ENCODE measurements at places on chromosomes 16 and 17.

DNA sequence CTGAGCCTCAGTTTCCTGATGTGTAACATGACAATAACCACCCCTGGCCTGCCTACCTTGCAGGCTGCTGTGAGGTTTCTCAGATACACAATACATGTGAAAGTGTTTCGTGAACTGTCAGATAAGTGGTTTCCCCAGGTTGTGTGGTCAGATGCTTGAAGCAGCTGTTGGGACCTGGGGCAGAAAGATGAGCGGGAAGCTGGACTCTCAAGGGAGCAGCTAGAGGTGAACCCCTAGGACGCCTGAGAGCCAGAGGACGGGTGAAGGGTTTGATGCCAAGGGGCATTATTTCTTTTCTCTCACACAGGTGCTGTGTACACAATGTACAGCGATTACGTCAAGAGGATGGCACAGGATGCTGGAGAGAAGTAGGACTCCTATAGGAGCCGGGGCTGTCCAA, 2.3 kb downstream of the HIGD1B start:
- DNase-seq: no peak

DNA sequence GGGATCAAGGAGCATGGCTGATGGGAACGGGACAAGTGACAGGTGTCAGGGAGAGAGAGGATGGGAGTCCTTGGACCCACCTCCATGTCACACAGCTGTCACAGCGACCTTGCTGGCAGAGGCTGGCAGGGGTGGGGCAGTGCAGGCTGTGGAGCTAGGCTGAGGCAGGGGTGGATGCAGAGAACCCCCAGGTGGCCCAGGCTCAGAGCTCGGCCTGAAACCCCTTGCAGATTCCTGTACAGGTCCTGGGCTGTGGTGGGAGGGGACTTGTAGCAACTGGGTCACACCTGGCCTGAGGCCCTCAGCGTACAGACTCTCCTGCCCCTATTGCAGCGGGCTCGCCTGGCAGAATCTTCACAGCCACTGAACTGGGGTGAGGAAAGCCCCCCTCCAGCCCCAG, 174.1 kb downstream of the NTN1 start:
- no peak for DNase-seq

DNA sequence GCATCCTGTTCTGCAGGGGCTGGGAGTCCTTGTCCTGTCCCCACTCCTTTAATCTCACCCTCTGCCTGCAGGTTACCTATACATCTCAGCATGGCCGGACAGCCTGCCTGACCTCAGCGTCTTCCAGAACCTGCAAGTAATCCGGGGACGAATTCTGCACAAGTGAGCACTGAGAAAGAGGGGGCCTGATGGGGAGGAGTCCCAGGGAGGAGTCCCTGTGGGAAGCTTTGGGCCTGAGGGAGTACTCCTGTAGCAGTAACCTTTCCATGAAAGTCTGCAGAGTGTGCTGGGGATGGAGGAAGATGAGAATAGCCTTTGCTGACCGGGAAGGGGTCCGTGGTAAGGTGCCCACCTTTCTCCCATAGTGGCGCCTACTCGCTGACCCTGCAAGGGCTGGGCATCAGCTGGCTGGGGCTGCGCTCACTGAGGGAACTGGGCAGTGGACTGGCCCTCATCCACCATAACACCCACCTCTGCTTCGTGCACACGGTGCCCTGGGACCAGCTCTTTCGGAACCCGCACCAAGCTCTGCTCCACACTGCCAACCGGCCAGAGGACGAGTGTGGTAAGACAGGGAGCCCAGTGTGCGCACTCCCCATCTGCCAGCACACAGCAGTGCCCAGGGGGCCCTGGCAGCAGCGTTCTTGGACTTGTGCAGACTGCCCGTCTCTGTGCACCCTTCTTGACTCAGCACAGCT, 14.8 kb downstream of the MIEN1 start:
- no peak for DNase-seq

DNA sequence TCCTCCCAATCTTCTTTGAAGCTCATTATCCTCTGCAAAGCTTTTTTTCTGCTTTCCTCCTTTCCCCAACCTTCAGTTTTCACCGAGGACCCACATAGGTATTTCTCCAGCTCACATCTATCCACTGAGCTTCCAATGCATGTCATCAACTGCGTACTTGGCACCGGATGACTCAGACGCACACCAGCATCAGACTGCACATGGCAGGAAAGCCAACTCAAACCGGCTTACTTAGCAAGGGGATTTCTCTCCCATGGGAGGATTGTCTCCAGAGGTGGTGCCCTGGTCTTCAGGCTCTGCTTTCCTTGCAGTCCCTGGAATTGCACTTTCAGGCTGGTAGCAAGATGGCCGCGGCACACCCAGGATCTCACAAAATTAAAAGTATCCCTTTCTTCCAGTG, 1.7 kb upstream of the AKTIP start:
- no peak for DNase-seq

DNA sequence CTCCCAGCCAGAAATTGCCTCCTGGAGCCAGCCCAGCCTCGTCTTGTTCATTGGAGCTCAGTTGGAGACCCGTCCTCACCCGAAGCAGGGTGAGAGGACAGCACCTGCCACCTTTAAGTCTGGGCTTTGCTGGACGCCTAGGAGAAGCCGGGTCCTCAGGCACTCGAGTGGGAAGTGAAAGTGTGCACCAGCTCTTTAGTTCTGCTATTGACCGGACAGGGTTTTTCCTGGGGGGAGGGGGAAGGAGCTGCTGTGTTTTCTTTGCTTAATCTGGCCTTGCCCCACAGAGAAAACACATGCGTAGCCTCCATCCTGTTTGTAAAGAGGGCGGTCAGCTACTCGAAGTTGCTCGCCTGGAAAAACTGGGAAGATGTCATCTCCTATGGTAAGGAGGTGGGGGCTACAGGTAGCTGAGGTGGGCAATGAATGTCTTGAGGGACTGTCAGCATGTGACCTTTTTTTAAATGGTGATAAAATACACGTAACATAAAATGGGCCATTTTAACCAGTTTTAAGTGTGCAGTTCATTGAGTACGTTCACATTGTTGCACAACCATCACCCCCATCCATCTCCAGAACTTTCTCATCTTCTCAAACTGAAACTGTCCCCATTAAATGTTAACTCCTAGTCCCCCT, 34.4 kb downstream of the CMIP start:
- no peak for DNase-seq

DNA sequence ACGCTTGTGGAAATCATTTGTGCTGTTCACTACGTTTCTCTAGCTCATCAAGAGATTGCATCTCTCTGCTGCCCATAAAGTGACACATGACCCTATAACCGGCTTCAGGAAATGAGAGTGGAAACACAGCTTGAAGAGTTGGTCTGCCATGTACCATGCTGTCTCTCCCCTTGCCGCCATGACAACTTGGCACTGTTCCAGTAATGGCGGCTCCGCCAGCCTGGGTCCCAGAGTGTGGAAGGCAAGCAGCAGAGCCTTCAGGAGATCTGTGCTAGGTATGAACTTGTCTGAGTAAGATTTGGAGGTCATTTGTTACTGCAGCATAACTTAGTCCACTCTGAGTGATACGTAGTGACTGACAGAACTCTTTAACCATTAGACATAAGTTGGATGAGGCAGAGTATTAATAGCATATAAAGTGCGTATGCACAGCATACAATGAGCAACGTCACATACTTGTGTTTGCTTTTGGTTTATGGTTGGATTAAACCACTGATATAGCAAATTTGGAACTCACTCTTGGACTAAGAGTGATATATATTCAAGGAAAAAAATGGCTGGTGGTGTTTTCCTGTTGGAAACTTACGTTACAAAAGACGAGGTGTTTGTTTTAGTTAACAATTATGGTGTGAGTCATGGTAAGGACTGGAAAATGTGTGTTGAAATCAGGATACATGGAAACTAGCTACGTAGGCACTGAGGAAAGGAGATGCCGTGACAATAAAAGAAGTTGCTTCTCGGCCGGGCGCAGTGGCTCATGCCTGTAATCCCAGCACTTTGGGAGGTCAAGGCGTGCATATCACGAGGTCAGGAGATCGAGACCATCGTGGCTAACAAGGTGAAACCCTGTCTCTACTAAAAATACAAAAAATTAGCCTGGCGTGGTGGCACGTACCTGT, 24.4 kb upstream of the PMP22 start:
- no peak for DNase-seq

DNA sequence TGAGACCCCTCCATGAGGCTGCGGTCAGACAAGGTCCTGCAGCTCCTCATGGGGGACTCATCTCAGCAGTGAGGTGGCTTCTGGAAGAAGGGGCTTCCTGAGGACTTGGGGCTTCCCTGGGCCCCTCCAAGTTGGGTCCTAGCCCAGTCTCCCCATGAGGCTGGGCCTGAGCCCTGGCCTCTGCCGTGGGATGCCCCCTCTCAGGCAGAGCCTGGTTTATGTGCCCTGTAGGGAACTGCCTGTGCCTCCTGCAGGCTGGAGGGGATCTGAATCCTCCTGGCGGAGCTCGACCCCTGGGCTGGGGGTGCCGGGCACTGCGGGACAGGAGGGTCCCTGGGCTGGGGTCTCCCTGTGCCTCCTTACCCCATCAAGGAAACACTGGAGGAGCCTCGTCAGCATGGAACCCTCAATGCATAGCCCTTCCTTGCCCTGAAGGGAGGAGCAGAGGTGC, 45.8 kb downstream of the TNFRSF13B start:
- no peak for DNase-seq

DNA sequence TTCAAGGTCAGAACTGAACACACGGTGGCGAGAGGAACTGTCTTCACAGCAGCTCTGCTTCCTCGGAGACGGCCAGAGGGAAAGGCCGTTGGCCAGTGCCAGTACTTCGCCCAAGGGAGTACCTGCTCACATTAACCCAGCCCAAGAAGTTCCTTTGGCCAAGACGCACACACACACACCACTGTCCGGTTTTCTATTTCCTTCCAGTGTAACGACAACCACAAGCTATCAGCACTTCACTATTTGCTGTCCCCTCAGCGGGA, 744 bp upstream of the GGNBP2 start:
- DNase-seq: no peak

- no peak for DNase-seq
These were observed 4.1 kb upstream of the C1QTNF1 start for GRCh38 chr17:79019632-79020584.

- no peak for DNase-seq
These were observed 54.9 kb upstream of the TANC2 start for GRCh38 chr17:62911114-62911513.

DNA sequence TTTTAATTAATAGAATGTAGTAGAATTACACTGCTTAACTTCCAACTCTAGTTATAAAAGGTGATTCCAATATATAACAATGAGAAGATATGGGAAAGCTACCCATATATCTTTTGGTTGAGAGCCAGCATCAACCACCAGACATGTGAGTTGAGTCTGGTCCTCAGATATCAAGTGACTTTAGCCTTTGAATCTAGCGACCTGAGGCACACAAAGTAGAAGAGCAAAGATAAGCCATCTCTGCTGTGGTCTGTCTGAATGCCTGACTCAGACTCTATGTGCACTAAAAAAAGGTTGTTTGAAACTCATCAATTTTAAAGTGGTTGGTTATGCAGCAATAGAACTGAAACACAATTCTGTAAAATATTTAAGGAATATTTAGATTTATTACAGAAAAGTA, 492.5 kb upstream of the SOX9 start:
- DNase-seq: no peak

DNA sequence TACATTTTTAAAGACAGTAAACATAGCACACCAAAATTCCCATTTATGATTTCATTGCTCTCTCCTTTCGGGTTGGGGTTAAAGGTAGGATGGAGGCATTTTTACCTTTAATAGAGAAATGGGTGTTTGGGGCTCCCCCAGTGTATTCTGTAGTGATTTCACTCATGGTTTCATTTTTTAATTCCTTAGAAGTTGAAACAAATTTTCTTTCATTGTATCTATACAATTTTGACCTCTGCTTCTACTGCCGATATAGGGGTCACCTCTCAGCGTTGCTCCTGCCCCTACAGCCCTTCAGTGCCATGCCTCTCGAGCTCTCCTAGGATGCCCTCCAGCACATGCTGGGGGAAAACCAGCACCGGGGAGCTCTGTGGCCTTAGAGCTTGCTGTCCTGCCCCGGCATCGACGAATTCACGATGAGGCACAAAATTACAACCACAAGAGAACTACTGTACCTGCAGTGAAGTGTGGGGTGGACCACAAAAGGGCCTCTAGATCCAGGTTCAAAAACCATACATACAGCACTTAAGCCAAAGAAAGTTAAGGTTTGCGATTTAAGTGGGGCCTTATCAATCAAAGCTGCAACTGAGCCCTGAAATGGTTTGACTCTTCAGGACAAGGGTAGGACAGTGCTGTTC, 39.3 kb downstream of the LITAFD start:
- DNase-seq: no peak

All from NCI-H1092 (cell line).